ENCODE measurements at places on chromosomes 5 and 9.

DNA sequence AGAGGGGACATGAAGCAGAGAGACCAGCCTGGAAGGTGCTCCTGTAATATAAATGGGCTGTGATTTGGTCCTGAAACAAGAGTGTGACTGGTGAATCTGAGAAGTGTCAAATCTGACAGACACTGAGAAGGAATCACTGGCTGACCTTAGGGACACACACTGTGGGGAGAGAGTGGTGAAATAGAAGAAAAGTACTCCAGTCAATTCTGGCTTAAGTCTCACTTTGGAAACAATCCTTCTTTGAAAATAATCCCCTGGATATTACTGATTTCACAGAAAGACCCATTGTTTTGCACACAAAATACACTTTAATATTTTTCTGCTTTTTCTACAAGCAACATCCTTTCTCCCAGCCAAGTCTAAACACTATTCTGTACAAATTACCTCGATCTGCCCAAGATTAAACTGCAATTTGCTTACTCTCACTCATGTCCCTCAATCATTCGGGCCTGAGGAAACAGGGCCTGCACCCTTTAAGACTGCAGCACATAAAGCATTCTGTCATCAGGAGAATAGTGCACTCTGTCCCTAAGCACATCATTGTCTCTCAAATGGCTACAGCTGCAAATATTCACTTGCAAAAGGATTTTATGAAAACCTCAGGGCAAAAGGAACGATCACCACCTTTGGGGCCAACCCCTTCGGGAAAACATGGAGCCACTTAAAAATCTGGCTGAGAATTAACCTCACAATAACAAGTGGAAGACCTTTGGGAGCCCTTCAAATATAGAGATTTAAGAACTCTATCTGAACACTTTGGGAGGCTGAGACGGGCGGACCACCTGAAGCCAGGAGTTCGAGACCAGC lies 68.6 kb downstream of the MAPKAP1 start:
- no peak for DNase-seq

DNA sequence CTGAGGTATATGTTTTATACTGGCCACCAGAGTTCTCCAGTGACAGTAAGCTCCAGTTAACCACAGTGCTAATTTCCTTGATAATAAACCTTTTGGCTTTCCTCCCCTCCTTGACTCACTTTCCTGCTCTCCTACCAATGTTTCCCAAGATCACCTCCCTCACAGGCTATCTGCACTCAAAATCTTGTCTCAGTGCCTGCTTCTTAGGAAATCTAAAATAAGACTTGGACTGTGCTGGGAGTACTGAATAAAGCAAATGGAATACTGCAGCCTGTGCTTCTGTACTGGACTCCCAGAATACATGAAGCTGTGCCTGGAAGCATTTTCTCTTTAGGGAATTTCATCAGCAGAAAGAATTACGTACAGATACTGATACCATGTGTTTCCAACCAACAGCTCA lies 1.7 kb upstream of the DCP2 start:
- no peak for DNase-seq

- DNase-seq = no peak
Measured at GRCh38 chr9:71910650-71911060, 338 bp downstream of the ABHD17B start.

DNA sequence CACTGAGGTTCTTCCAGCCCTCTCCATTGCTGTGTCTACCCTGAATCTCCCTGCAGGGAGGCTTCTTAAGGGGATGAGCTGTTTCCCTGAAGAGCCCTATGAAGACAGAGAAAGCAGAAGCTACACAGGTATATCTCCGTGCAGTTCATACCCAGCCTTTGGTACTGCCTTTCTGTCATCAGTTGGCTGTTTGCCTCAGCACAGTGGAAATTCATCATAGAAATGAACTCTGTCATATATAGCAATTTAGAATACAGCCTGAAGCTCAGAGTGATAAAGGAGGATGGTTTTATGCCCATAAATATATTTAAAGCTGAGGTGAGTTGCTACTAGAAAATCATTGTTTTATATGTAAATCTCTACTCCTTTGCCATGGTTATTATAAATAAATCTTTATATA lies 42.6 kb upstream of the KCNN2 start:
- DNase-seq = no peak

DNA sequence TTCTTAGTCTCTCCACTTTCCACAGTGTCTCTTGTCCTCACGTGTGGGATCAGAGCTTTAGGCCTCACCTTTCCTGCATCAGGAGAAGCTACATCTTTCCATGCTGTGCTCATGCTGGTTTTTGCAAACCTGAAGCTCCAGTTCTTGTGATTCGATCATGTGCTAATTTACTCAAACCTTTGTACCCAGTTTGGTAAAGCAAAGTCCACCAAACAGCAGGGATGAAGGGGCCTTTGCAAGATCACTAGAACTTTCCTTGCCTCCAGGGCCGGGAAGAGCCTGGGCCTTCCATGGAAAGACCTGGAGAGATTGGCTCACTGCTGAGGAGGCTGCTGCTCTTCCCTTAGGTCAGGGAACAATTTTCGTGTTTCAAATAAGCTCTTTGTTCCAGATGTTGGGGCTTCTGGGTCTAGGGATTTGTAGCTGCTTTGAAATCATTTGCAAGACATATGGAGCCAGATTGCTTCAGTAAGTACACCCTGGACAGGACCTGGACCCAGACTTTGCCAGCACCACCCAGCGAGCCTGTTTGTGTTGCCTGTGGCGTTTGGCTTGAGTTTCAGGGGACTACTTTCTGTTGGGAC lies 18.7 kb upstream of the SPATA31E1 start:
- DNase-seq = no peak

- DNase-seq = no peak
Measured at GRCh38 chr9:35658968-35659220, 802 bp downstream of the CCDC107 start.

- no peak for DNase-seq
Measured at GRCh38 chr9:137000177-137000930, 4.0 kb upstream of the CLIC3 start.

DNA sequence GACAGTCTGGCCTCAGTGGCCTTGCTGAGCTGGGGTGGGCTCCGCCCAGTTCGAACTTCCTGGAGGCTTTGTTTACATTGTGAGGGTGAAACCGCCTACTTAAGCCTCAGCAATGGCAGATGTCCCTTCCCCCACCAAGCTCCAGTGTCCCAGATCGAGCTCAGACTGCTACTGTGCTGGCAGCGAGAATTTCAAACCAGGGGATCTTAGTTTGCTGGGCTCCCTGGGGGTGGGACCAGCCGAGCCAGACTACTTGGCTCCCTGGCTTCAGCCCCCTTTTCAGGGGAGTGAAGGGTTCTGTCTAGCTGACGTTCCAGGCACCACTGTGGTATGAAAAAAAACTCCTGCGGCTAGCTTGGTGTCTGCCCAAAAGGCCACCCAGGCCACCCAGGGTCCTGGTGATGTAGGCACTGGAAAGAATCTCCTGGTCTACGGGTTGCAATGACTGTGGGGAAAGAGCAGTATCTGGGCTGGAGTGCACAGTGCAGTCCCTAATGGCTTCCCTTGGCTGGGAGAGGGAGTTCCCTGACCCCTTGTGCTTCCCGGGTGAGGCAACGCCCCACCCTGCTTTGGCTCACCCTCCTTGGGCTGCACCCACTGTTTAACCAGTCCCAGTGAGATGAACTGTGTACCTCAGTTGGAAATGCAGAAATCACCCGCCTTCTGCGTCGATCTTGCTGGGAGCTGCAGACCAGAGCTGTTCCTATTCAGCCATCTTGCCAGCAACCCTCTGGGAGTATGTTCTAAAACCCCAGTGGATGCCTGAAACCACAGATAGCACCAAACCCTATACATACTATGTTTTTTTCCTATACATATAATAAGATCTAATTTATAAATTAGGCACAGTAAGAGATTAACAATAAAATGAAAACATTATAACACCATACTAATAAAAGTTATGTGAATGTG lies 95.5 kb downstream of the TMEM161B start:
- no peak for DNase-seq
